ENCODE measurements at places on chromosomes 4 and X.

DNA sequence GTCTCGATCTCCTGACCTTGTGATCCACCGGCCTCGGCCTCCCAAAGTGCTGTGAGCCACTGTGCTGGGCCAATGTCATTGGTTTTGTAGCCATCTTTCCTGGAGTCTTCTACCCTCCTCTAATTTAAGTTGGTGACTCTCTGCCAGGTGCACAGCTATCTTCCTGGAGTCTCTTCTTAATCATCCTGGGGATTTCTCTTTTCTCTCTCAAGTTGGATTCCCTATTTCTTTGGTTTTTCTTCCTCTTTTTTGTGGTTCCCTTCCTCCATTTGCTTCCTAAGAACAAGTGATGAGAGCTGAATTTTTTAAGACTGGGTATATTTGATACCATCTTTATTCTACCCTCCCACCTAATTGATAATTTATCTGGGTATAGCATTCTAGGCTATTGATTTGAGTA lies 113.8 kb downstream of the SYNPO2 start:
- no peak for DNase-seq

- no peak for DNase-seq
These were observed 1544.0 kb downstream of the TECRL start for GRCh38 chr4:62865261-62865660.

GRCh38 chr4:159608436-159608835 lies 505.6 kb downstream of the RAPGEF2 start:
- no peak for DNase-seq

- DNase-seq: no peak
These were observed 102.8 kb upstream of the BMP2K start for GRCh38 chr4:78673337-78673736.

- DNase-seq: no peak
These were observed 31.4 kb downstream of the OTOP1 start for GRCh38 chr4:4195354-4195753.

DNA sequence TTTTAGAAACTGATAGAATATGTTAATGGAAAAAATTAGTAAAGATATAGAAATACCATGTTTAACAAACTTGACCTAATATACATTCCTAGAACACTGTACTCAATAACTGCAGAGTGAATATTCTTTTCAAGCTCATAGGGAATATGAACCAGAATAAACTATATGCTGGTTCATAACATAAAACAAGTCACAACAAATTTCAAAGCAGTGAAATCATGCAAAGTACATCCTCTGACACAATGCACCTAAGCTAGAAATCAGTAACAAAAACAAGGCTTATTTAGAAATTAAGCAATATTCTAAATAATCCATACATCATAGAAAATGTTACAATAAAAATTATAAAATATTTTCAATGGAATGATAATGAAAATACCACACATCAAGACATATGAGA lies 9.2 kb upstream of the SEPSECS start:
- no peak for DNase-seq

GRCh38 chrX:15758140-15758539 lies 20.1 kb downstream of the CA5B start:
- no peak for DNase-seq

GRCh38 chr4:112589206-112589605 lies 47.5 kb downstream of the ZGRF1 start:
- DNase-seq: no peak

DNA sequence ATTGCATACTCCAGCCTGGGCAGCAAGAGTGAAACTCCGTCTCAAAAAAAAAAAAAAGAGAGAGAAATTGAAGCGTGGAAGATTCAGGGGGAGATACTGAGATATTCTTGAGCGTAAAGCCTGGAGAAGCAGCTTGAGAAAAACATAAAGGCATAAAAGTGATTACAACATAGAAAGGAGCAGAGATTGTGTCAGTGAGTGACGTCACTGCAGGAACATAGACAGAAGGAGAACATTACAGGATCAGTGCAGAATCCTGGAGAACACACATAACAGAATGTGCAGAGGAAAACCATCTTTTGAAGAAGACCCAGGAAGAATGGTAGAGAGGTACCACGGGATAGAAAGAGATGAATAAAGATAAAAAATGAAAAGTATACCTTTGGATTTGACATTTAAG lies 147.0 kb downstream of the APBB2 start:
- DNase-seq: no peak

GRCh38 chr4:1019729-1020470 lies 8.5 kb downstream of the FGFRL1 start:
- DNase-seq: no peak

GRCh38 chr4:165756836-165757235 lies 116.2 kb upstream of the TLL1 start:
- no peak for DNase-seq

DNA sequence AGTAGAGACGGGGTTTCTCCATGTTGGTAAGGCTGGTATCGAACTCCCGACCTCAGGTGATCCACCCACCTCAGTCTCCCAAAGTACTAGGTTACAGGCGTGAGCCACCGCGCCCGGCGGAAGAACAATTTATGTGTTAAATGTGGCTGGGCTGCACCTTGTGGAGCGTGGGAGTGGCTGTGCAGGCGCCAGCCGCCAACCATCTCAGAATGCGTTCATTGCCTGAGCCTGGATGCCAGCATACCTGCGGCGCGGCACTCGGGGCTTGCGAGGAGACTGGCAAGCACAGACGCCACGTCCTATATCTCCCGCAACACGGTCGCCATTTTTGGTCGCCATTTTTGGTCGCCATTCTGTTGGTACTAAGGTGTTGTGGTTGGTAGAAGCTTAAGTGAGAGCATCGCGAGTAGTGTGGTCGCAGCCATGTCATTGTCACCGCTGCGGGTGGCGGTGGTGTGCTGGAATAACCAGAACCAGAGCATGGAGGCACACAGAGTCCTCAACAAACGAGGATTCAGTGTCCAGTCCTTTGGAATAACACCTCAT lies 193.6 kb upstream of the HTR2C start:
- DNase-seq: no peak

DNA sequence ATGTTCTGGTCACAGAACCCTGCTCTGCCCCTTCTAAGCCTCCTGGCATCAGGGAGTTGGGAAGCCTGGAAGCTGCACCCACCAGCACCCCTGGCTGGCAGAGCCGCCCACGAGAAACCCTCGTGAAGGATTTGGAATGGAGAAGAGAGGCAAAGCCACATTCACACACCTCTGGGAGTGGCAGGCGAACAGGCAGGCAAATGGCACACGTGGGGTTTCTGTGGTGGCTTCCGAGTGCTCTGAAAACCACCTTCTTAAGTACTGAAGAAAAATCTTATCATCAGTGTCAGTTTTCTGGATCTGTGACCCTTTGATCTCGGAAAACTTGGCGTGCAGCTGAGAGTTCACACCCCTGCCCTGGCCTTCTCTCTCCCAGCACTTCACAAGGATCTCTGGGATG lies 442.2 kb upstream of the FRG1 start:
- no peak for DNase-seq

Measured in activated CD8-positive, alpha-beta memory T cell treated with anti-CD3 and anti-CD28 coated beads for 1 hour (primary cell).